Stimulated activated CD4-positive, alpha-beta T cell treated with anti-CD3 and anti-CD28 coated beads, TNF-alpha, amount 100 ng/mL, for 24 hours (primary cell): ENCODE measurements at places on chromosomes 3 and 15.

DNA sequence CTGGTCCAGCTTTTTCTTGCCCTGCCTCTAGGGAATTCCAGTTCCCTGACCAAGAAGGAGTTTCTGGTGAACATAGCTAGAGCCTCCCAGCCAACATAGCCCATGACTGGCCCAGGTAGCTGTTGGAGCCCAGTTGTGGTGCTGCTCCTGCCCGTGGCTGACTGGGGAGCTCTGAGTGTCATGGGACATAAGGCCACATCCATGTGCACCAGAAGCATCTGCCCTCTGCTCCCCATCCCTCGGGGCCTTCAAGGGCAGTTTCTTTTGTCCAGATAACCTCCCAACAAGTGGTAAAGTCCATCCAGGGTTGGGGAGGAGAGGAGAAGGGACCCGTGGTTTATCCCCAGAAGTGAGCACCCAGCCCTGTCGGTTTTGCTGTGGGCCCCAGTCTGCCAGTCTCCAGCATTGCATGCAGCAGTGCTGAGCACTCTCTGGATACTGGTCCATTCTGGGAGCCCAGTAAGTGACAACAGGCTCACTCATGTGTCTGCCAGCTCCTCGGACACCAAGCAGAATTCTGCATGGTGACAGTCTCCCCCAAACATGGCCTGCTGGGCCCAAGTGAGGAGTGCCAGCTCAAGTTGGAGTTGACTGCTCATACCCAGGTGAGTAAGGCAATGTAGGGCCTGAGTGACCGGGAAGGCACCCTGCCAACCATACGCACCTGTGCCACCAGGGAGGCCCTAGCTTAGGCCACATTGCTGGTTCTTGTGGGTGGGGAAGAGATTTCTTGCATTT is 28.8 kb downstream of the ACAA1 start:
- DNase-seq = no peak

DNA sequence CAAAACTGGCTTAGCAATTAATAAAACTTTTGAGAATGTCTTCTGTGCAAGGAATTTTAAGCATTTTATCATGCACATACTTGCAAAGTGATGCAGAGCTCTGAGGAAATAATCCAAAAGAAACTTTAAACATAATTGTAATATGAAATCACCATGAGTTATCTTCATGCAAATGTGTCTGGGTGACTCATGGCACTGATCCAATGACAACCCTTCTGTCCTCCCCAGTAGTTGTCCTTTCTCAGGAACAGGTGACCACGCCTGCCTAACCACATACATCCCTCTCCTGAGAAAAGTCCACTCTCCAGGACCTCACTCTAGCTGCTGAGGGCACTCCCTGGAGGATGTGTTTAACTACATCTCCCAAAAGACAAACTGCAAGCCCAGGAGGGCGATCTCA is 530.6 kb upstream of the IL12A start:
- no peak for DNase-seq

DNA sequence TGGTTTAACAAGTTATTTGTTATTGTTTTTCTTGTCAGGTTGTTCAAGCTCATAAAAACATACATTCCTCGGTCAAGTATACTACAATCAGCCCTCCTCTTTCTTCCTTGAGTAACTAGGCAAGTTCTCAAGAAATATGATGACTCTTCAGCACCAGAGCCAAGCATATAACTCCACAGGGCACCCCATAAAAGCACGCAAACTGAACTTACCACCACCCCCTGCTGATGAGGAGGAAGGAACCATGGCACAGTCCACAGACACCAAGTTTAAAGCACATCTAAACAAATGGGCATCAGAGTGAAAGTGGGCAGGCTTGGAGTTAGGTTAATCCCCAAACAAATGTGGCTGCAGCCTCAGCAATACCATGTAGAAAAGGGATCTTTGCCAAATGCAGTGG is 5.3 kb downstream of the IP6K2 start:
- no peak for DNase-seq

- no peak for DNase-seq
Measured at GRCh38 chr3:23508464-23508863, 297.3 kb upstream of the UBE2E1 start.

DNA sequence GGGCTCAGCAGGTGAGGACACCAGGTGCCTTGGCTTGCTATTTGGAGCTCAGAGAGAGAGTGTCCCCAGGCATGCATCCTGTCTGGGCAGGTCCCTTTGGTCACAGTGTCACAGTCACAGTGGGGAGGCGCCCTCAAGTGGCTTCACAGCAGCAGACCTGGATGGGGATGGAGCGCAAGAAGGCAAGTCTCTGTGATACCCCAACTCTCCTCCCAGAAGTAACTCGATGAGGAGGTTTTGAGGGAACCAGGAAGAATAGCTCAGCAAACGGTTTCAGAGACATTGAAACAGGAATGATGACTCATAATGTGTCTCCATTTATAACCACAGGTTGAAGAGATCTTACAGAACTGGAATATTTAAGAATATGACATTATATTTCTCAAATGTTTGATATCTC is 66.5 kb upstream of the SH3GL3 start:
- no peak for DNase-seq

DNA sequence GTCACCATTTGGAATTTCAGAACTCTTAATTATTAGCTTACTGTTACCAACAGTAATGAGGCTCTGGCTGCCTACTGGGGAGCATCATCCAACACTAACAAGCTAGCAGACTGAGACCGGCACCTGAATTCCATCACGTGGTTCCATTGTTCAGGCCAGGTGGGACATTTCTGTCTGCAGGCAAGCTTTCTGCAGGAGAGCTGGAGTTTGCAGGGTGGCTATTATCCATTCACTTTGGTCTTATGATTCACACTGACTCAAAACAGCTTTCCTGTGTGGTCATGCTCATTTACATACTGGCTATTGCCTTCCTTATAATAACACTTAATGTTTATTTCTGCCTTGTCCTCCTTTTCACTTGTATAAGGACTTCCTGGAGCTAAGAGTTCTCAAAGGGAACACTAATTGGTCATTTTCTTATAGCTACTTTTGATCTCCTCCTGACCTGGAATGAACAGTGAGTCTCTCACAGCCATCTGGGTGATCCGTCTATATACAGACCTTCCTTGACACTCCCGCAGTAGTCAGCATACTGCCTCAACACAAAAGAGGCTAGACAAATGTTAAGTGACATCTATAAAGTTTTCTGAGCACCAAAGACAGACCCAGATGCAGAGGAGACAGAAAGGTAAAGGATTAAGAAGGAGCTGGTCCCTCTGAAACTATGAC is 695.4 kb downstream of the FHIT start:
- no peak for DNase-seq

DNA sequence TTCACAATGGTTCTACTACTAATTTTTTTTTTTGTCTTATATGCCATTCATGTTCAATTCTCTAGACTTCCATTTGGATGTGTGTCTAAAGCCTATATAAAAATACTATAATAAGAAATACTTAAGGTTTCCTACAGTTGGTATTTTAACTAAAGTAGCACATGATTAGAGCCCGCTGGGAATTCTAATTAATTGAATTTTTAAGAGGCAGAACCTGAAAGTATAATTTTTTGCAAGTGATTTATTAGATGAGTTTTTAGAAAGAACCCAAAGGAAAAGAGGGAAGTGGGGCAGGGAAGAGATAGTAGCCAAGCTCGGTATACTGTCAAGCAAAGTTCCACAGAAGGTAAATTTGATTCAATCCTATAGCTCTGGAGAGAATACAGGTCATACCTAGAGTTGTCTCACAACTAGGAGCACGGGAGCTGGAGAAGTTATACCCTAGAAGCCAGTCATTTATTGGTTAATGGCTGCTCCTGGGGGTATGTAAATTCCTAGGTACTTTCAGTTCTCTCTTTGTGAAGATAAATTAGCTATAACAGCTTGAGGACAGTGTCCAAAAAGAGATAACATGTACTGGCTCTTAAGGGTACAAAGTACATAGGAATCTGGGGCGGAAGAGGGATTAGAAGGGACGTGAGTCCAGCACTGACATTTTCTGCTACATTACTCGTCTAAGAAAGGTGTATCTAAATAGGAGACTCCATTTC is 225.6 kb downstream of the CNTN6 start:
- no peak for DNase-seq

GRCh38 chr3:134364061-134364935 is 9.9 kb downstream of the AMOTL2 start:
- no peak for DNase-seq

DNA sequence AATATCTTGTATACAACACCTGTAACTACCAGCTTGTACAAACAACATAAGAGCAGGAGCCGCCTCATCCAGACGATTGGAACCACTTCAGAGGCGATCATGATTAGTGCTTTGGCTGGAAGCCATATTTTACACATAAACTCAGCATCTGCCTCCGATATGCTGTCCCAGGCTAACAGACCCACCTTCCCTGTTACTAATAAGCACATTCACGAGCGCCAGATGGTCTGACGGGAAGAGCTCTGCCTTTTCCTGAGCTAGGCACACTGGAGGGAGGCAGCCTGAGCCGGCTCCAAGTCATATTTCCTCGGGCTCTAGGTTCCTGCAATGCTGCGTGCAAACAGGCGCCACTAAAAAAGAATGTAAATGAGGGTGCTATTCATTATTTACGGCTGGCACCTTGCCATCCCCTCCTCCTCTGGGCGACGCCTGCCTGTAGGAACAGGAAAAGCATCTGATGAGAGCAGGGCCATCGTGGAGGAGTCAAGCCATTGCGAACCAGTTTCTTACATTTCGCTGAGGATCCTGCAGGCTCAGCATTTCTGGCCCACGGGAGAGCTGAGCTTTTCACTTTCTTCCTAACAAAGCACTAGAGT is 98.2 kb downstream of the ANXA2 start:
- DNase-seq = no peak

- no peak for DNase-seq
Measured at GRCh38 chr3:114218578-114219185, 18.7 kb downstream of the ZNF80 start.

DNA sequence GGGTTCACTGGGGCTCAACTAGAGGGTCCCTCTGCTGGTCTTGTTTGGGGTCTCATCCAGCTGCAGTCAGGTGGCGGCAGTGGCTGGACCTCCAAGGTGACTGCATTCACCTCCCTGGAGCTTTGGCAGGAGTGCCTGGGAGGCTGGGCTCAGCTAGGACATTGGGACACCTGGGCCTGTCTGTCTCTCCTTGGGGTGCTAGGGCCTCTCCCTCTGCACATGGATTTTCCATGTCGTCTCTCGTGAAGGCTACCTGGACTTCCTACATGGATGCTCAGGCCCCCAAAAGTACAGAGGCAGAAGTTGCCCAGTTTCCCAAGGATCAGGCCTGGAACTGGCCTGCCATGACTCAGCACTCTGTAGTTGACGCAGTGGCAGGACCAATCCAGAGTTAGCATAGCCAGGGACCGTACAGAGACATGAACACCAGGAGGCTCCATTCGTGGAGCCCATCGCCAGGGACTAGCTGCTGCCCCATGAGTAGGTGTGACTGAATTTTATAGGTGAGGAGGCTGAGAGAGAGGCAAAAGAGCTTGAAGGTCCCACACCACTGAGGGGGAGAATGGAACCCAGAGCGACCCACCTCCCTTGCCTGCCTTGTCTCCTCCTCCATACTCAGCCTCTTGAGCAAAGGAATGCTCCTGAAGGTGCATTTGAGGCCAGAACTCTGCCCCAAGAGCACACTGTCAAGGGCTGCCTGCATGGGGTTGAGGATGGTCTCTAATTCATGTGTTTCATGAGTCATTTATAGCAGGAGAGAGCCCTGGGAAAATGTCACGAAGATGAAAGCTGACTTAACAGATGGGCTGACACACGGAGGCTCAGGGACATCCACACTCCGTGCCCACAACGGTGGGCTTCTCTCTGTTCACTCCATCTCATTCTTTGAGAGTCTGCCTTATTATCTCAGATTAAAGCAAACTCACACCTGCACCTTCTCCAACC is 13.0 kb upstream of the ALDH1A3 start:
- DNase-seq = no peak

GRCh38 chr15:67361100-67361499 is 106.5 kb downstream of the IQCH start:
- DNase-seq = no peak

DNA sequence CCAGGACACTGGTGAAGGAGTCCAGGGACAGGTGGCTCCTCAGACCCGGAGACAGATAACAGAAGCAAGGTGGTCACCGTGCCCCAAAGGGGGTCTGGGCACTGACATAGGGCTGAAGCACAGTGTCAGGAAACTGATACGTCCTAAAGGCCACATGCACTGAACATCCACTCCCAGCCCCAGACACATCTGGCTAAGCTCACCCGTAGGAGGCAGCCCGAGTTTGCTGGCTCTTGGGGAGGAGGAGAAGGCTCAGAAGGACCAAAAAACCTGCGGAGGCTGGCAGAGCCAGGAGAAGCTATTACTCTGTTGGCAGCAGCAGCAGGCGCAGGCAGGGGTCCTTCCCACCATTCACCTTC is 1.2 kb downstream of the CACNA2D2 start:
- no peak for DNase-seq

DNA sequence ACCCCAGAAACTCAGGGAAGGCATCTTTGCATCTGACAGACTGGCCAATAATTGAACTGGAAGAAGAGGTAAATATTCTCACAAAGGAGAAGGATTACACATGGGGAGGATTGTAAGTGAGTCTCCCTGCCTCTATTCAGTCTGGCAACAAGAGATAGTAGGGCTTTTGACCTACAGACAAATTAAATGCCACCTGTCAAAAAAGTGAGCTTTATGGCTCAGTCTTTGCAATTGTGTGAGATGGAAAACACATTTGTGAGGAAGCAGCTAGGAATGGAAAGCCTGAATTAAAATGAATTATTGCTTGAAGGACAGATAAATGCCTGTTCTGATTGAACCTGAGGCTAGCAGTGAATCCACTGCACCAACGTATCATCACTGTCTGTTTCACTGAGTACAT is 173.3 kb upstream of the GOLIM4 start:
- DNase-seq = no peak

DNA sequence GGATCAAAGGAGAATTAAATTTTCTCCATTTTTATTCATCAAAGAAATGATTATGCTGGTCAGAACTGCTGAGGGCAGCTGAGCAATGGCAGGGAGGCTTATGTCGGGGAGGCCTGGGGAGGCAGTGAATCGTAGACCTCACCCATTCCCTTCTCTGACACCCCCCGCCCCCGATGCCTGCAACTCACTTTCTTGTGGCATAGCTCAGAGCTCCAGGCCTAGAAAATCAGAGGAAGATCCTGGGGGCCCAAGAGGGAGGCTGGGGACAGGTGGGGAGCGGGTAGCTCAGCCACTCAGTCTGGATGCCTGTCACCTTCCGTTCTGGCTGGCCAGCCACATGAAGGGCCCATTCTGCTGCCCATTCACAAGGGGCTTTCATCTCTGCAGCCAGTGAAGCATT is 1.1 kb upstream of the DNAH1 start:
- no peak for DNase-seq

- no peak for DNase-seq
Measured at GRCh38 chr3:126300001-126300760, 57.0 kb downstream of the KLF15 start.

DNA sequence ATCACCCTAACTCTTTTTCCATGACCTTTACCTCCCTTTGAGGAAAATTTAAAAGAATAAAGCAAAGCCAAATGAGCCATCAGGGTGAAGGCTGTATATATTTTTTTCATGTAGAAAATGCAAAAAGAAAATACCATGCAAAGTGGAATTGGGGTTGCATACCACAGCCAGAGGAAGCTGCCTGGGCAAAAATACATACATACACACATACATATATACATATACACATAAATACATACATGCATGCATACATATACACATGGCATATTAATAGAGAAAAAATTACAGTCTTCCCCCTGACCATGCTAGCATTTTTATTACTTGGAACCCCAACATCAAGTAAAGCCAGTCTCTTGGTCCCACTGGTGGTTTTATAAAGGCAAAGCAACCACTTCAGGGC is 63.7 kb upstream of the TMCO5A start:
- no peak for DNase-seq

GRCh38 chr3:28601291-28601690 is 252.7 kb upstream of the AZI2 start:
- DNase-seq = no peak

GRCh38 chr3:65936908-65937638 is 101.6 kb downstream of the MAGI1 start:
- DNase-seq = no peak
